HEK293T (cell line): ENCODE measurements at places on chromosomes 5 and 9.

GRCh38 chr5:127176769-127177168 lies 103.5 kb upstream of the C5orf63 start:
- no peak for DNase-seq

GRCh38 chr5:418162-419121 lies 24.5 kb upstream of the EXOC3 start:
- DNase-seq: no peak

DNA sequence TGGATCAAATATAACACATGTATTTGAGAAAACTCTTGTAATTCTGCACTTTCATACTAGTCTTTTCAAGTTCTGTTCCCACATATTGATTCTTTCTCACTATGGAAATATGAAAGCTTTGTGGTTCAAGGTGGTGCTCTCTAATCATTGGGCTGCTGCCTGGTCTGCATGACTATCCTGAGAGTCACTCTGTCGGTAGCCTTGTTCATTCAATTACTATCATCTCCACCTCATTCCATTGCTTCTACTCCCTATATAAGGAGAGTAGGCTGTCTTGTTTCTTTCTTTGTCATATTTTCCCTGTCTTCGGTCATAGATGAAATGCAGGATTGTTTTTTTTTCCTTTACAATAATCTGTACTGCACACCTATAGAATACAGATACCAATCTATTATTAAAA lies 341.4 kb upstream of the ACTBL2 start:
- DNase-seq: no peak

- DNase-seq: no peak
Measured at GRCh38 chr5:65327582-65327981, 154.1 kb downstream of the ADAMTS6 start.

- DNase-seq: no peak
Measured at GRCh38 chr5:1012313-1012841, 3.8 kb downstream of the NKD2 start.

DNA sequence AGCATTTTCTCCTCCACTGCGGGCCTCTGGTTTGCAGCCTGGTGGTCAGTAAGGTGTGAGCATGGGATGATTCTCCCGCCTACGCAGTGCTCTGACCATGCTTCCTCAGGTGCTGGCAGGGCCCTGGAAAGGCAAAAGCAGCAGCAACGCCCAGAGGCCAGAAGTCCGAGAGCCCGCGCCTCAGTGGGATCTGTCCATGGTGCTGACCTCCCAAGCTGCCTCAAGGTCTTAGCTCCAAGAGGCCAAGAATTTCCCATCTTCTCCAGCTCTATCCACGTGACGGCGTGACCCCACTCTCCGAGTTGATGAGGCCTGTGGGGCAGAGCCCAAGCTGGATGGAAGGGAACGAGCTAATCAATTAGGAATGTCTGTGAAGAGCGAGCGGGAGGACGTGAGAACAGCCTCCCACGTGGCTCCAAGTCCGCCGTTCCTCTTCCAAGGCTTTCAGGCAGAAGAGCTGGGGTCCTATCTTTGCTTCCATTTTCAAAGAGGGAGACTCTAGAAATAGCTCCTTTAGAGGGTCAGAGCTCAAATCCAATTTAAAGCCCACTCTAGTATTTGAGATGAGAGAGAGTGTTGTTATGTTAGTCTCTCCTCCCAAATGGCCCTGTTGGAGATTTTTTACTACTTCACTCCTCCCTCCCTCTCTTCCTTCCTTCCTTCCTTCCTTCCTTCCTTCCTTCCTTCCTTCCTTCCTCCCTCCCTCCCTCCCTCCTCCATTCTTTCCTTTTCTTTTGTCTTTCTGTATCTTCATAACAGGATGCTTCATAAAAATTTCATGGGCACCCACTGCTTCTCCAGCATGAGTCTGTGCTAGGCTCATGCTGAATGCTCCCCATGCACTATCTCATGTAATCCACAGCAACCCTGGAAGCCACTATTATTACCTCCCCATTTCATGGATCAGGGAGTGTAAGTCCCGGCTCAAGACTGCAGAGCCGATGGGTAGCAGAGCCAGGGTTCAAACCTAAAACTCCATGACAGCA lies 69.3 kb downstream of the OLFM1 start:
- peak; percentile 76 for DNase-seq

GRCh38 chr5:57509501-57510260 lies 27.1 kb upstream of the ACTBL2 start:
- no peak for DNase-seq

GRCh38 chr5:157214861-157215513 lies 34.3 kb downstream of the ITK start:
- DNase-seq: no peak

DNA sequence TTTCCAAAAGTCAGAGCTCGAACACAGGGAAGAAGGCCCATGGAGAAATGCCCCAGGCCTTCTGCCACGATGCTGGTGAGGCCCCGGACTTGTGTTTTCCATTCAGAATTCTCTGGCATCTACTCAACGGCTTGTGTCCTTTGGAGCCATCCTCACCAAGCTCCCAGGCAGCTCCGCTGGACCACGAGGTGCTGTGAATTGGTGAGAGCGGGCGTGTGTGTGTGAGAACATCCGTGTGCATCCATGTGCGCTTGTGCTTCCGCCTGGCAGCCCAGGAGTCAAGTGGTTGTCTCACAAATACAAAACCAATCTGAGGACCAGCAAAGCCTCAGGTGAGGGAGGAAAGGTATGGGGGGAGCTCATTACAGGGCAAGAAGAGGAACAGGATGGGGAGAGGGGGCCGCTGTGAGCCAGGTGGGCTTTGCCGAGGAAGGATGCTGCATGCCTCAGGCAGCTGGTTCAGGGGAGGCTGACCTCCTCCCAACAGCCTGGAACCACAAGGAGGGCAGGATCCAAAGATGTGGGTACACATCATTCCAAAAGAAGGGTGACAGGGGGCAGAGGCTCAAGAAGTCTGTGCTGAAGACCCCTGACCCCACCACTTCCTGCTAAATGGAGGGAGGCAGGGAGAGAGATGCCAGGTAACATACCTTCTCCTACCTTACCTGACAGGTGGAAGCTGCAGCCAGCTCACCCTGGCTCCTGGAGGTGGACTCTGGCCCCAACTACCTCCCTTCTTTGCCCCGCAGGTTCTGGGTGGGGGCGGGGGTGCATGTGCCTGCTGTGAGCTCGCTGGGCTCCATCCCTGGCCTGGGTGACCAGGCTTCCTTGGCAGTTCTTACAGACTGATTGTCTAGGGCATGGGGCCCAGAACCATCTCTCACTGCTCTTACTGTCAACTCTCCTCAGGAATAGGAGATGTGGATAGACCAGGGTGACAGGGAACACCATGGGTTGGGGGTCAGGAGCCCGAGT lies 196.3 kb downstream of the PAX5 start:
- no peak for DNase-seq

DNA sequence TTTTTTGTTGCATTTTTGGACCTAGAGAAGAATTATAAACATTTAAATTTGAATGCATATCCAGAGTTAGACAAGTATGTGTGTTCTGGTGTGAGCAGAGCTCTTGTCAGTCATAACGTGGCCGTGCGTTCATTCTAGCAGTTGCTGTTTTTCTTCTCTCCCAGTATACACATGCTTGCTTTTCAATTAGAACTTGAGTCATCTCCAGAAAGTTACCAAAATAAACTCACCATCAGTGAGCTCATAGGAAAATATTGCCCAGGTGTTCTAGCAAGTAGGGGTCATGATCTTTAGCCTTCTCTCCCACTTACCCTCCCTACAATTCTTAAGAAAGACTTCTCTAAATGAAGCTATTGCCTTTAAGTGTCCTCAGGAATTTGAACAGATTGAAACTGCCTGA lies 247.5 kb upstream of the TUT7 start:
- DNase-seq: no peak

GRCh38 chr5:143222287-143223231 lies 180.9 kb downstream of the NR3C1 start:
- DNase-seq: no peak

DNA sequence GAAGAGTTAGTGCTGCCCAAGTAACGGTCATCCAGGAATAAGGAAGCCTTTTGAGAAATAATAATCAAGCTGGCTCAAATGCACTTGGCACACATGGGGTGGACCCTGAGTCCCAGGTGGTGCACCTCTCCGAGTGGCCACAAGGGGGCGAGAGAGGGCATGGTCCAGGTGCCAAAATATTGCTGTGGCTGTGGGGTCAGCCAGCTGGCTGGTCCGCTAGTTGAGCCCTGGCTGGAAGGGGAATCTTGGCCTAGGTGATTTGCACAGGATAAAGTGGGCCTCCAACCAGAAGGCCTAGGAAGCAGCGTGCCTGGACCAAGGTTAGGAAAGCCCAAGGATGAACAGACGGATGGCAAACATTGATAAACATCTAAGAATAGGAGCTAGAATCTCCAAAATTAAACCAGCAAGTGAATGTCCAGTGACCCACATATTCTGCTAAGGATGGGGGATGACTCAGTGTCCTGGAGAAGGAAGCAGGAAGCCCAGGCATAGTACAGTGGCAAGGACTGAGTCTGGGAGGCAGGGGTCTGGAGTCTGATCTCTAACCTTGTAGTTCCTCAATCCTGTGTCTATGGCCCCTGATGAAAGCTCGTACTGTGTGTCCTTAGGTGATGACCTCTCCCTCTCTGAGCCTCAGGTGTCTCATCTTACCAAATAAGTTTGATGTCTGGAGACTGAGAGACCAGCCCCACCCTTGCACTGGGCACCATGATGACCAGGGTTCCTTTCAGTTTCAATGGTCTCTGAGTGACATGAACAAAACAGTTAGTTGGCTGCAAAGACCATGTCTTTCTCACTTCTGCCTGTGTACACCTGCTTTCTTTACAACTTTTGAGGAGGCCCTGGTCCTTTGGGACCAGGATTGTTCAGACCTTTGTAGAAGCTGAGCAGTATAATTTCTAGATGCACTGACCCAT lies 19.2 kb upstream of the SHB start:
- DNase-seq: peak; percentile 85

DNA sequence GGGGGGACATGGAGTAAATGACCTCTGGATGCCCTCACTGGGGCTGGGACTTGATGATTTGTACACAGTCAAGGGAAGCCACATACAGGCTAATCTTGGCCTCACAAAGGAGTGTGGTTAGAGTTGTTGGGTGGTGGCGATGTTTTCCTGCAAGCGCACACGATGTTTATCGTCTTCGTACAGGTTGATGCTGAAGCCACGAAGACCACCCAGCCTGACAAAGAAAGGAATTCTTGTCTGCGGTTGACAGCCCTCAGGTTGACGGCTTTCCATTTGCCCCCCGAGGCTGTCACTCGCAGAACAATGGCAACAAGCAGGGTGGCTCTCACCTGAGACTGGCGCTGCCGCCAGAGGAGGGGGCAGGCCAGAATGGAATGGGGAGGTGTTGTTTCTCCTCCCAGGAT lies 14.1 kb upstream of the XPA start:
- no peak for DNase-seq

DNA sequence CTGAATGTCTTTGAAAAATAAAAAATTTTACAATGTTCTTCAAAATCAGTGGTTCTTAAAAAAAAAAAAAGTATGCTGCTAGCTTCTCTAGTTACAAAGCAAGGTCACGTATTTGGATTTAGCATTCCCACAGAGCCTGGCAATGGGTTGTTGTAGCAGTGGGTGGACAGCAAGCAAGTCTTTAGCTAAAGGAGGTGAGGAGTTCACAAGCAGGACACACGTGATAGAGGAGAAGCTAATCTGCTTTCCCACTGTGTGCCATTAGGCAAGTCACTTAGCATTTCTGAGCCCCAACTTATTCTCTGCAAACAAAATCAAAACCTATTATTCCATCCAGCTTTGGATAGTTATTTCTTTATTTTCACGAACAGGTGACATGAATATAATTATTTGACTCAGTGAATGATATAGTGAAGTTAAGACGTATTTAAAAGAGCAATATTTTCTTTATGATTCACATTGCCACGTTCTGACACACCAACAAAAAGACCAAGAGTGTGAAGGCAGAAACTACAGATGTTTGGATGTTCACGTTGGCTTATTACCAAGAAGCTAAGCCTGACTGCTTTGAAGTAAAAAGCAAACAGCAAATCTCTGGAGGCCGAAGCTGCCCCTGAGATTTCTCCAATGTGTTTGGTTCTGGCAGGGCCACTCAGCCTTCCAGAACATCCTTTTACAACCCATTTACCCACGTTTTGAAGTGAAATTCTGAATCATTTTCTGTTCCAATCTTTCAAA lies 612.1 kb upstream of the CDH6 start:
- no peak for DNase-seq

- DNase-seq: no peak
Measured at GRCh38 chr5:177232761-177233160, 70.8 kb downstream of the RAB24 start.

- peak; percentile 44 for DNase-seq
Measured at GRCh38 chr5:179819296-179820126, 1.2 kb upstream of the SQSTM1 start.

- no peak for DNase-seq
Measured at GRCh38 chr5:143188083-143188482, 215.4 kb downstream of the NR3C1 start.
